SHP77 (cell line): ENCODE measurements at places on chromosomes 2 and 18.
A peak's percentile ranks its signal among the peaks of the same experiment; 100 is the strongest.

DNA sequence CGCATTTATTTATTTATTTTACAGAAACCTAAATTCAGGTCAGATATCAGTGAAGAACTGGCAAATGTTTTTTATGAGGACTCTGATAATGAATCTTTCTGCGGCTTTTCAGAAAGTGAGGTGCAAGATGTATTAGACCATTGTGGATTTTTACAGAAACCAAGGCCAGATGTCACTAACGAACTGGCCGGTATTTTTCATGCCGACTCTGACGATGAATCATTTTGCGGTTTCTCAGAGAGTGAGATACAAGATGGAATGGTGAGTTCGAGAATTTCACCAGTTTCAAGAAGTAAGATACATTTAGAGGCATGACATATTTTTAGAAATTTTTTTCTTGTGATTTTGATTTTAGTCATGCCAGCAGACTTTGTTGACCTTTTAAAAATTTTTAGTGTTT, 4.6 kb downstream of the CDCA7 start:
- DNase-seq = no peak

GRCh38 chr2:240107477-240107796, 28.7 kb downstream of the COPS9 start:
- no peak for DNase-seq

DNA sequence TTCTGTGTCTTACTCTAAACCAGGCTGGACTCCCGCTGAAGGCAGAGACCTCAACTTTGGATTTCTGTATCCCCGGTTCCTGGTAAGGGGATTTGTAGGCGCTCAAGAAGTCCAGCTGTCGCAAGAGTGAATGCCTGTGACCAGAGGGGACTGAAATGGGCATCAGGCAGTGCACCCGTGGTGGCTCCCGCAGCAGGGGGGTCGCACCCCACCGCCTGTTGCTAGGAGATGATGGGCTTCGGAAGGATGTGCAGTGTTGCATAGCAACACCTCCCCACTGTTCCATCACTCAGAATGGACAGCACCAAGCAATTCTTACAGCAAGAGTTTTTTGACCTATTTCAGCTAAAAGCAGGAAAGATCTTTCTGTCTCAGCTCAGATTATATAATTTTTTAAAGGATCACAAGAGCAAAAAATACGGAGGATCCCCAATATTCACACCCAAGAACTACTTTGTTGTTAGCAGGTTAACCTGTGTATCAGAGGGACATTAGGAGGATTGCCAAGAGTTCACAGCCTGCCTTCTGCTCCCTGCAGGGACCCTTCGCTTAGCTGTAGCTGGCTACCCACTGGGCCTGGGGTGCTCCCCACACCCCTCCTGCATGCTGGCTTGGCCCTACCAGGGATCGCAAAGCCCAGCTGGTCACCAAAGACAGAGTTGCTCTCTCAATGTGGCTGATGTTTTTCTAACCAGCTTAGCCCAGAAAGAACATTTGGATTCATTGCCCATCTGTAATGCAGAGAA, 63.8 kb downstream of the SOWAHC start:
- DNase-seq = no peak

GRCh38 chr18:37482433-37482832, 83.2 kb downstream of the CELF4 start:
- DNase-seq = no peak

DNA sequence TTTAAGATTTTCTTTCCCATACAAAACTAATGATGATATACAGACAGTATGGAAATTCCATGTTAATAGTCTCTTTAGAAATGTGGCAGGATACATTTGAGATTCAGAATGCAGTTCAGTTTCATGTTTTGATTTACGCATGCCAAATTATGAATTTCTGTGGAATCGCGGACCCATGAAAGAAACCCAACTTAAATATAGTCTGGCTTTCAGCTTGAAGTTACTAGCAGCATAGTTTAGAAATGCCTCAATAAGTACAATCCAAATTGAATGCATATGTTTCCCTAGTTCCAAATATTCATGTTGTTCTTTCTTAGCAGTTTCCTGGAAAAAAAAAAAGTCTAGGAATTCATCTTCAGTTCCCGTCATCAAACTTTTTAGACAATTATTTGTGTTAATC, 164.1 kb upstream of the RASGRP3 start:
- no peak for DNase-seq

DNA sequence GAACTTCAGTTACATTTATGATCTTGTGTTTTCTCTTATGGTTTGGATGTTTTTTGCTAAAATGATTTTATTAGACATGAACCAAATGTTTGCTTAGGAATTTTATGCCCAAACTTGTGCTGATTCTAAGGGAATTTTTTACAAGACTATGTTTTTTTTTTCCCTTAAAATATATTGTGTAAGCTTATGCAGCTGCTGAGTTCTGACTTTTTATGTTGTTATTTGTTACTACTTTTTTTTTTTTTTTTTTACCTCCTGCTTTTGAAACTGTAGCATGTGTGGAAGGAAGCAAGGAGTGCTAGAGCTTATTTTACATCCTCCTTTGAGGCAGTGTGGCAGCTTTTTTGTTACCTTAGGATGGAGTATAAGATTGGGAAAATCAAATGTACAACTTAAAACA, 6.0 kb upstream of the DNAH7 start:
- DNase-seq = no peak

DNA sequence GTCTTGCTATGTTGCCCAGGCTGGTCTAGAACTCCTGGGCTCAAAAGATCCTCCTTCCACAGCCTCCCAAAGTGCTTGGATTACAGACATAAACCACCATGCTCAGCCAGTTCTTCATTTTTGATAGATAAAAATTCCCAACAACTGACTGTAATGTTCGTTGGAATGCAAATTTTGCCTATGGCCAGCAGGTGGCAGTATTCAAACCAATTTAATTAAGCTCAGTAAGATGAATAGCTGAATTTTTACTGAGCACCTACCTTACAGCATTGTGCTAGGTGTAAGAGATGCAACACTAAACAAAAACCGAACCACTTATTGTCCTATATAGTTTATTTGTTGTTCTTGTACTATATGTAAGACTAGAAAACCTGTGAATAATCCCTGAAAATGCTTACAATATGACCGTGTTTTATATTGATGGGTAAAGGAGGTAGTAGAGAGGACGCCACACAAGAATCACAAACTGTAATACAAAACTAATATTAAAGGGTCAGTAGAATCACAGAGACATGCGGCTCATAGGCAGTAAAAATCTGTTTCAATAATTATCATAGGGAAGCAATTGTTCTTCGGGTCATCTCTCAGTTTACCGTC, 8.2 kb upstream of the TMEM182 start:
- peak; percentile 47 for DNase-seq

DNA sequence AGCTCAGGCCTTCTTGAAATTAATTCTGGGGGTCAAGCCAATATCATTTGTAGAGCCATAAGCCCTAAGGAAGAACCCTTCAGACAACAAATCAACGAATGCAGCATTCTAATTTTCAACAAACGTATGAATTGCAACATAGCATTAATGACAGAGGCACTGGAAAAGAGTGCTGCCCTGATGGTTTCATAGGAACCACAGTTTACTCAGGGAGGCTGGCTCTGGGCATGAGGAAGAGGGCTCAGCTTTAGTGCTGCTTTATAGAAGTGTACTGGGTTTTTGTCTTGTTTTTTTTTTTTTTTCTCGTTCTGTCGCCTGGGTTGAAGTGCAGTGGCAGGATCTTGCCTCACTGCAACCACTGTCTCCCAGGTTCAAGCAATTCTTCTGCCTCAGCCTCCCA, 36.1 kb upstream of the CAB39 start:
- no peak for DNase-seq

DNA sequence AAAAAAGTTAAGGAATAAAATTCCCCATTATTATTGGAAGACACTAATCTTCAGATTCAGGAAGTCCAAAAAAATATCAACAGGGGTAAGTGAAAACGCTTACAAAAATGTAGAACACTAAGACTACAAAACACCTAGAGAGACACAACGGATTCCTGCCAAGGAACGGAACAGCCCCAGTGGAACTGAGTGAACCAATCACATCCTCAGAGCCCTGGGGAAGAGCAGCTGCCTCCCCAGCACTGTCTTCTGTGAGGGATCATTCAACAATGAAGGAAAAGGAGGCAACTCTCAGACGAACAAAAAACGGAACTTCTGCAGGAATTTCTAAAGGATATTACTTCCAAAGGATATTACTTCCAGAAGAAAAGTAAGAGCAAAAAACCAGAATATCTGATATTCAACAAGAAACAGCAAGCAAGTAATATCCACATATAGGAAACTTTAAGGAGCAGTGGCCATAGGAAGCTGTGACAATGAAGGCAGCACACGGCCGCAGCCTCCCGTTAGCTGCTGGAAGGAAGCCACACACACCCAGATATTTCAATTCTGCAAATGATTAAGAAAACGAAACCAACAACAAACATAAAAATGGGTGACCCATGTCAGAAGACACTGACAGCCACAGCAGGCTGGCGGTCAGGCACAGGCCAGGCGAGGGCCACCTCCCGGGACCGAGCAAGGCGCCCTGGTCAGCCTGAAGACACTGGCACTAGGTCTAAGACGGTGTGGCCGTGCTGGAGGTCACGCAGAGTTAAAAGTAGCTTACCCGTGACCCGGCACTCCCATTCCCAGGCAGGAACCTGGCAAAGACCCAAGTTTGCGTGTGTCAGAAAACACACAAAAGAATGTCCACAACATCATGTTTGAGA, 81.8 kb downstream of the HDAC4 start:
- DNase-seq = peak; percentile 17

GRCh38 chr2:120964819-120965218, 229.2 kb downstream of the GLI2 start:
- no peak for DNase-seq

- no peak for DNase-seq
These were observed 155.5 kb downstream of the TCF4 start for GRCh38 chr18:55432307-55433040.

GRCh38 chr2:141499123-141499522, 631.7 kb downstream of the LRP1B start:
- DNase-seq = no peak

DNA sequence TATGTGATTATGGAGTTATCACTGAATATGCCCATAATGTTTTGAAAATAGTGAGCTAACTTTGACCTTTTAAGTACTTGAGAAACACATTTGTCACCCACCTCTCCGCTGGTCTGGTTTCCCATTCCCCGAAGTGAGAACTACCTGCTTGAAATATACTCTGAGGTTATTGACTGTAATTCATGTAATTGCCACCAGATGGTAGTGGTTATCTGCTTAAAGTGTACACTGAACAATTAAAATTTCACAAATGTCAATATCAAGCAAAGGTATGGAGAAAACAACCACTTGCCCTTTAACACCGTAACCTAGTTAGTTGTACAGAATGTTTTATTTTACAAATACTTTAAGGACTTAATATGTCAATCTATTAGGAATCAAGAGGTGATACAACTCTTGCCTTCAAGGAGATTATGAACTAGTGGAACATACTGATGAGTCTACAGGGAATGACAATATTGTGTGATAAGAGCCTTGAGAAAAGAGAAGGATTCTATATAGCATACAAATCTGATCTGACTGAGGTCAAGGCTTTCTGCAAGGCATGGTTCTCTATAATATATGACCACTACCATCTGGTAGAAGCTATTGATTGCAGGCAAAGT, 316.8 kb upstream of the KCNH7 start:
- DNase-seq = peak; percentile 21

GRCh38 chr2:69156624-69157023, 143.6 kb downstream of the ANTXR1 start:
- DNase-seq = no peak

DNA sequence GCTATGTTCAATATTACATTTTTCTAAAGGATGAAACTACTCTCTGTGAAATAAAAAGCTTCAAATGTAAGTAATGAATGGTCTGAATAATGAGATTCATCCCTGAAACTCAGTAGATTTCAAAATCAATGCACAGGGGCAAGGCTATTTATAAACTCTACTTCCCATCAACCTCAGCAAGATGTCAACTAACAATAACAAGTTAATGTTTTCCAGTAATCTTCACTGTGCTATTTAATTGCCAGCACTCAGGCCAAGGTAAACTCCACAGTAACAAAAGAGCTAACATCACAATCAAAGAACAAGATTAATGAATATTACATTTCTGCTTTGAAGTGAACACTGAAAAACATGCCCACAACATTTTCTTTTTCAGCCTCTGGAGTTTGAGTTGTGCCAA, 144.3 kb upstream of the ZFP36L2 start:
- peak; percentile 42 for DNase-seq

GRCh38 chr2:232076736-232077135, 115.2 kb downstream of the DIS3L2 start:
- DNase-seq = no peak

DNA sequence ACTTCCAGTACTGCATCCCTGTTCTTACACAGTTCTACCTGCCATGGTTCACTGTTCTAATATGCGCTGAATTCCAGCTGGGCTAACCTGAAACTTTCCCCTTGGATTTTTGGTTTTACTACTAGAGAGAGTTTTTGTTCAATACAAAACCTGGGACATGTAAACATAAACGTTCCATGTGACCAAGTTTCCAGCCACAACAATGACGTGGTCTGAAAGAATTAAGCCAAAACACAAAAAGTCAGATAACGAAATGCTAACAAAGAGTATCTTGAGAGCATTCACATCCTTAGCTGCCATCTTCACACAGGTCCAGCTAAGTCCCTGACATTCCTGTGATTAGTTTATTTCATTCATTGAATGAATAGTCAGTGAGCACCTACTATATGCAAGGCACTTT, 467.0 kb upstream of the PKDCC start:
- no peak for DNase-seq

DNA sequence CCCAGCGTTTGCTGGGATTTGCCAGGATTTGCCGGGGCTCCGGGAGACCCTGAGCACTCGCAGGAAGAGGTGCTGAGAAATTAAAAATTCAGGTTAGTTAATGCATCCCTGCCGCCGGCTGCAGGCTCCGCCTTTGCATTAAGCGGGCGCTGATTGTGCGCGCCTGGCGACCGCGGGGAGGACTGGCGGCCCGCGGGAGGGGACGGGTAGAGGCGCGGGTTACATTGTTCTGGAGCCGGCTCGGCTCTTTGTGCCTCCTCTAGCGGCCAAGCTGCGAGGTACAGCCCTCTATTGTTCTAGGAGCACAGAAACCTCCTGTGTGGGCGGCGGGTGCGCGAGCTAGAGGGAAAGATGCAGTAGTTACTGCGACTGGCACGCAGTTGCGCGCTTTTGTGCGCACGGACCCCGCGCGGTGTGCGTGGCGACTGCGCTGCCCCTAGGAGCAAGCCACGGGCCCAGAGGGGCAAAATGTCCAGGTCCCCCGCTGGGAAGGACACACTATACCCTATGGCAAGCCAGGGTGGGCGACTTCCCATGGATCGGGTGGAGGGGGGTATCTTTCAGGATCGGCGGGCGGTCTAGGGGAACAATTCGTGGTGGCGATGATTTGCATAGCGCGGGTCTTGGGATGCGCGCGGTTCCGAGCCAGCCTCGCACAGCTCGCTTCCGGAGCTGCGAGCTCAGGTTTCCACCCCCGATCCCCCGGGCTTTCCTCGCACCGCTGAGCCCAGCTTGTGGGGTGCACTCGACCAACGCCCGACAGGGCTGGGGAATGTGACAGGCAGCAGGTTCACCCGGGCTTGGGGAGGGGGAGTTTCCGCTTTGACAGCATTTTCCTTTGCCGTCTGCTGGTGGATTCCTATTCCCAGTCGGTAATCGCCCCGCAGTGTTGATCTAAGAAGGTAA, 2.8 kb downstream of the ONECUT2 start:
- peak; percentile 90 for DNase-seq
